ENCODE measurements at places on chromosomes 5 and 9.

- DNase-seq = peak; percentile 78
Measured at GRCh38 chr9:35035851-35036701, 36.3 kb downstream of the VCP start.

DNA sequence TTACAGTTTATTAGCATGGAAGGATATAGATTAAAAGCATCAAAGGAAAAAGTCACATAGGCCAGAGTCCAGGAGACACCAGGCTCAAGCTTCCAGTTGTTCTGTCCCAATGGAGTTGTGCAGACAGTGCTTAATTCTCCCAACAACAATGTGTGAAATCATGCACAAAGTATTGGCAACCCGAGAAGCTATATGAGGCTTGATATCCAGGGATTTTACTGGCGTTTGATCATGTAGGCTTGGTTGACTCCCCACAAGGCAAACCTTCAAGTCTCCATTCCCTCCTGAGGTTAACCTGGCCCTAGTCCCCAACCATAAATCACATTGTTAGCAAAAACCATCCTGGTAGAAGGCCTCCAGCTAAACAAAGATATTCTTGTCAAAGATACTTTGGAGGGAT, 141.5 kb downstream of the ADAMTS19 start:
- no peak for DNase-seq

GRCh38 chr9:76643399-76644117, 120.7 kb upstream of the PCA3 start:
- no peak for DNase-seq

- no peak for DNase-seq
Measured at GRCh38 chr9:128168731-128169308, 8.8 kb downstream of the BBLN start.

GRCh38 chr5:174843263-174844250, 119.2 kb downstream of the MSX2 start:
- DNase-seq = peak; percentile 31

- DNase-seq = no peak
Measured at GRCh38 chr9:37952731-37953130, 48.8 kb upstream of the SLC25A51 start.

DNA sequence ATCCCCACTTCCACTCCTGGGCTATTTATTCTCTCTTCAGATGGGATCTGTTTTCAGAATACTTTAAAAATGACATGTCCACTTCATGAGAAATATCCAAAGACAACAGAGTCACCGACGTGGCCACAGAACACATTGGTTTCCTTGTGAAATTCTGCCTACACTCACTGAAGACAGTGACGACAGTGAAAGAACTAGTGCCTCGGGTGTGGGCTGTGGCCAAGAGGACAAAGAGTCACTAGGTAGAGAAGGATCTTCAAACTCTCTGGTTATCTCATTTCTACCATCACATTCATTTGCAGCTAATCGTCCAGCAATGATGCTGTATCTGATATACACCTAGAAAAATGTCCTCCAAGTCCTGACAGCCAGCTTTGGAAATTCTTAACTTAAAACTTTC, 59.1 kb downstream of the HABP4 start:
- DNase-seq = no peak

- peak; percentile 81 for DNase-seq
Measured at GRCh38 chr9:120875954-120876841, 790 bp downstream of the PHF19 start.

DNA sequence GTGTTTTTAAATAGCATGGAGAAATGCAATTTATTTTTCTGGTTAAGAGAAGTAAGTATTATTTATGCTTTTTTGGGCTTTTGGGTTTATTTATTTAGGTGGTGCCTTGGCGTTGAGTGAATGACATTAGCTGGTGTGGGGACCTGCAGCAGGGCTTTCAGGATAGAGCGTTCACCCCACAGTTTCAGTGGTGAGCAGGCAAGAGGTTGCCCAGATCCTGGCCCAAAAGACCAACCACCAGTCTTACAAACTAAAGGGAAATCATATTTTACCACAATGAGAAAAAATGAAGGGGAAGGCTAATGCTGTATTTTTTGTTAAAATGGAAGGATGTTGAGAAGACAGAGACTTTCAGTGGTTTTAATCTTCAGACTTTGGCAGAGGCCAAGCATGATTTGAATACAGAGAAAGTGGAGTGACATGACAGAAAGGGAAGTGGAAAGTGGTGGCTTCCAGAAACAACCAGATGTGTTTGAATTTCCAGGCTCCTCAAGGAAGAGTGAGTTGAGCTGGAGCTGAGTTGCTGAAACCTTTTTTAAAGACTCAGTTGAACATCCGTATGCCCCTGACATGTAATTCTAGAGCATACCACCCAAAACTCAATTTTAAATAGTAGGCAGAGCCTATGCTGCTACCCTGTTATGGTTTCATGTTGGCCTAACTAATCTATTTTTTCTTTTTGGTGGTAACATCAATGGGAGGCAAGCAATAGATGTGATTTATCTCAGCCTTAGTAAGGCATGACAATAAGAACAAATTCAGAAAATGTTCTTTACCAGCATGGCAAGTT, 94.8 kb downstream of the AOPEP start:
- no peak for DNase-seq

DNA sequence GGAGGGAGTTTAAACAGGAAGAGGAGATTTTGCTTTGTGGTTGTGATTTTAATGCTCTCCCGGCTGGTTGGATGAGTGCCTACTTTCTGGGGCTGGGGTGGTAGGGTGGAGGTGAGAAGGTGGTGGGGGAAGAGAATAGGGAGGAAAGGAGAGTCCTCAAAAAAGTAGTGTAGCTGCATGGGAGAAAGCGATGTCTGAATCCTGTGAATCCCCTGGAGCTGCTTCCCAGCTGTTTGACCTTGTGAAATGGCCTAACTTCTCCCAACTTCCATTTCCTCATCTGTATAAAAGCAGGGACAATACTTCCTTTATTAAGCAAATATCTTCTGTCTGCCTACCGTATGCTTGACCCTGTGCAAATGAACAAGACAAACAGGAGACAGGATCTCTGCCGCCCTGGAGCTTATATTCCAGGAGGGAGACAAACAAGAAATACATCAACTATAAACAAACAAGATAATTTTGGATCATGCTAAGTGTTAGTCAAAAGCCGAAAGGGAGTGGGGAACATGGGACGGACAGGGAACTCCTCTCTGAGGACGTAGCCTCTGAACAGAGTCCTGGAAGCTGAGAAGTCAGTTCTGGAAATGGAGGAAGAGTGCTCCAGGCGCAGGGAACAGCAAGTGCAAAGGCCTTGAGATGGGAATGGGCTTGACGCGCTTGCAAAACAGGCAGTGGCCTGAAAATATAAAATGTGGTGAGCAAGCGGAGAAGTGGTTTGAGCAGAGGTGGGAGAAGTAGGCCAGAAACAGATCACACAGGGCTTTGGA, 103.5 kb downstream of the SPRY4 start:
- peak; percentile 43 for DNase-seq

DNA sequence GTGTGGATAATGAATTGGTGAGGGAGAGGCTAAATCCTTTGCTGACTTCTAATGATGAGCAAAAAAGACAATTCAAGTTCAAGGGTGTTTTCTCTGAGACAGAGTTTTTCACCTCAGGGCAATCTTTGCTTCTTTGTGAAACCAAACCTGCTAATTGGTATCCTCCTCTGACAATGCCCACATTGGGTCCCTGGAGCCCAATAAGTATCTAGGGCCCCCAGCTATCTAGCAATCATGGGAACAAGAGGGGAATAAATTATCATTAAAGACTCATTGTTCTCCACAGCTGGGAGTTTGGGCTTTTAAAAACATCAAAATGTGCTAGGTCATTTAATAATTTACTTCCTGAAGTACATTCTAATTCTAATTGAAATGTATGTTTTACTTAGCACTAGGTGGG, 227.3 kb downstream of the TMEM167A start:
- no peak for DNase-seq
